ENCODE measurements at places on chromosomes 1 and 21.
A peak's percentile ranks its signal among the peaks of the same experiment; 100 is the strongest.

GRCh38 chr1:156126630-156127534, 12.4 kb downstream of the LMNA start:
- no peak for DNase-seq

GRCh38 chr1:37478890-37479254, 4.5 kb downstream of the ZC3H12A start:
- DNase-seq = no peak

DNA sequence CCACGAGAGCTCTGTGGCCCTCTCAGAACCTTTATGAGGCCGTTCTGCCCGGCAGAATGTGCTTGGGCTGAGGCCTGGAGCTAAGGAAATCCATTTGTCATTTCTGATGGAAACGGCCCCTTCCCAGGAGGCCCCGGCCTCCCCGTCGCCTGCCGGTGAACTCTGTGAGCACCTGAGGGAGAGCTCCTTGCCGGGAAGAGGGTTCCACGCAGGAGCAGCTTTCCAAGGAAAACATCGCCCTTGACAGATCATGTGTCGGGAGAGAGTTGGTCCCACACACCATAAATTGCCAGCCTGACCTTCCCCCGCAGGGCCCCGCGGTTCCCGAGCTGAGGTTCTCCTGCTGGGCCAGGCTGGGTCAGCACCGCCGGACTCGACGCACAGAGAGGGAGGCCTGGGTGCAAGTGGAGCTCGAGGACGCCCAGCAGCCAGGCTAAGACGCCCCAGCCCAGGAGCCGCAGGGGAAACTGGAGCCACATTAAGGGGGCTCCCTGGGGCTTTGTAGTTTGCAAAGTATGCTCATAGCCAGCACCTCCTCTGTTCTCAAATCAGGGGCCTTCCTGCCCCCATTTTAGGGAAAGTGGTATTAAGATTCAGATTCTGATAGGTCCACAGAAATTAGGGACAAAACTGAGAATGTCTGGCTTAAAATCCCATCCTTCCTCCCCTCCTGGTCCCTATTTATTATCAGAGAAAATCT, 239.5 kb downstream of the FOXD2 start:
- no peak for DNase-seq

- DNase-seq = no peak
These were observed 495 bp upstream of the NTRK1 start for GRCh38 chr1:156860113-156860627.

- no peak for DNase-seq
These were observed 3.1 kb upstream of the WNT3A start for GRCh38 chr1:228003461-228004330.

GRCh38 chr1:170545476-170545875, 13.5 kb downstream of the GORAB start:
- DNase-seq = no peak

DNA sequence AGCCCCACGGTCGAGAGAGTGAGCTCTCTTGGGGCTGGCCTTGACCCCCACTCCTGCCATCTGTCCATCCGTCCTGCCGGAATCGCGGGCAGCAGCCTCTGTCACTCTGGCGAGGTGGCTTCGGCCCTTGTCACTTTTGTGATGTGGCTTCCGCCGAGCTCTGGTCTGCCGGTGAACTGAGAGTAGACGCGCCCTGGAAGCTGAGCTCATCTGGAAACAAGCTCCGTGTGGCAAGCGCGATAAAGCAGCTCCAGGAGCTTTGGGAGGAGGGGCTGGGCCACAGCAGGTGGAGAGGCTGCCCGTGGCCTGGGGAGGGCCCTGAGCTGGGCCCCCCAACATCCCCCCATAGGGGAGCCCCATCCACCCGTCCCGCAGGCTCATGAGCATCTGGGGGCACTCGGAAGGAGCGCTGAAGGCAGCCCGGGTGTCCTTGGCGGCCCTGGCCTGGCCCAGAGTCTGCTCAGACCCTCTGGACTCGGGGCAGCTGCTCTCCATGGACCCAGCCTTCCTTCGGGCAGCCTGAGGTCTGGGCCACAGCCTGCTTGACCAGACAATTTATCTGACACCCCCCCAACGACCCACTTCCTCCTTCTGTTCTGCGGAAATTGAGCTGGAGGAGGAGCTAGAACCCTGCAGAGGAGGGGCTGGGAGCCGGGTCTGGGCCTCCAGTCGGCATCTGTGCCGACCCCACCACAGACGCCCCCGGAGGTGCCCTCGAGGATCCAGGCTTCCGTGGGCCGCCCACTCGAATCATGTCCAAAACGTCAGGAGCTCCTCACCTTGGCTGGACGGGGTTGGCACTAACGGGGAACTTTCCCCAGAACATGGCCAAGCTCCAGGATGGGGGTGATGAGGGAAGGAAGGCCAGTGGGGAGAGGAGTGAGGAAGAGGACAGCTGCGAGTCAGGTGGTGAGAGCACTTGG, 59.1 kb downstream of the SLC19A1 start:
- DNase-seq = no peak

DNA sequence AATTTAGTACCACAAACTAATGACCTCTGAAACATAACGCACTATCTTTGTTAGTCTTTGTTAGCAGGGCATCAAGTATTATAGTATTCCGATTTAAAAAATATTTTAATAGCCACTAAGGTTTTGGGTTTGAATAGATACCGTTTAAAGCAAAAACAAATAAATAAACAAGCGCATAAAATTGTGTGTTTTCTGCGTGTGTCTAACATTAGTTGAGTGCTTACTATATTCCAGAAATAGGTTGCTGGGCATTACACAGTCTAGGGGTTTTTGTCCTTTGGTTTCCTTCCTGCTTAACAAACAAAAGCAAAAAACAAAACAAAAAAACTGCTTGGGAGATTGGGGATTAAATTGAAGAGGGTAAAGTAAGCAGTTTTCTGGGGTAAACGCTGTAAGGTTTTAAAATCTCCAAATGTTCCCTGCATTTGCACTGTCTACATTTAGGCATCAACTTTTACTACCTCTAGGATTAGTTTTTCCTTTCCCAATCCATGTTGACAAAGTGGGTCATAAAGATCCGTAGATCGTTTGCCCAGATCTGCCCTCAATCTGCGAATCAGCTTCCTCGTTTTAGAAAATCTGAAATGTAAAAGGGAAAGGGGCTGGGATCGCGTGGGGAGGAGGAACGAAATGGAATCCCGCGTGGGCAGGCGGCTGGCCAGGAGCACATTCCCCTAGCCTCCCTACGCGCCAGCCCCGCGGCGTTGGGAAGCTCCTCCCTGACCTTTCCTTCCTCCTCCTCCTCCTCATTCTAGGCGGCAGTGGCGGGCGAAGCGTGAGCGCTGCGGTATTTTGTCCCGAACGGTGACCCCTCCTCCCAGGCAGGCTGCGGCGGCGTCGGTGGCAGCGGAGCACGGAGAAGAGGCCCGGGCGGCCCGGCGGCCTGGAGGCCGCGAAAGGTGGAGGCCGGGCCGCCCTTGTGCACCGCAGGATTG, at the start of gene KCTD3:
Gene KCTD3 (plus strand): TSS at position 749 of the 935 bp plus-strand sequence. CDS start 382 bp downstream, outside the sequence.
- peak; percentile 40 for DNase-seq

GRCh38 chr1:18539171-18539570, 58.4 kb downstream of the KLHDC7A start:
- no peak for DNase-seq

DNA sequence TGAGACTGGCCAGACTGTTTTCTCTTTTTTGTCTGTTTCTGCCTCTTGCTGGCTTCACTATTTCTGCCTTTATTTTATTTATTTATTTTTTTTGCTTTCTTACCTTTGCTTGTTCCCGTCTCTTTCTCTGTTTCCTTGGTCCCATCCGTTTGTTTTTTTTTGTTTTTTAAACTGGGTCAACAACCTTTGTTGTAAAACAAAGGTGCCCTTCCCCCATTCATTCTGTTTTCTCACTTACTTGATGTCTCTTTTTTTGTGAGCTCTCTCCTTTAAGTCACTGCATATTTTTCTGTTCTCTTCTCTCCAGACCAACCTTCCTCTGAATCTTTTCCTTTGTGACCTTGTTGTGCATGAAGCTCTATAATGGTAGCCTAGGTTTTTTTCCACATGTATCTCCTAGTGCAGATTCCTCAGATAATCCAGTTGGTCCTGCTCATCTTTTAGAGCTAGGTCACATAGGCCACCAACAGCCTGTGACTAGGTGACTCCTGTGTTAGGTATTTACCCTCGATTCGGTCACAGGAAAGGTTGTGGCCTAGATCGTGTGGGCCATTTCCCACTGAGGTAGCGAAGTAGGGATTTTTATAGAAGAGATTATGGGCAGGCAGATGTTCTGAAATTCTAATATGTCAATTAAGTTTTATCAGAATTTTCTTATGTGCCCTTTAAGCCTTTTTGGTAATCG, 15.9 kb downstream of the GNAI3 start:
- no peak for DNase-seq

- no peak for DNase-seq
These were observed 40.4 kb downstream of the CASZ1 start for GRCh38 chr1:10755970-10756521.

- no peak for DNase-seq
These were observed 163.3 kb downstream of the DHRS3 start for GRCh38 chr1:12454406-12455391.

DNA sequence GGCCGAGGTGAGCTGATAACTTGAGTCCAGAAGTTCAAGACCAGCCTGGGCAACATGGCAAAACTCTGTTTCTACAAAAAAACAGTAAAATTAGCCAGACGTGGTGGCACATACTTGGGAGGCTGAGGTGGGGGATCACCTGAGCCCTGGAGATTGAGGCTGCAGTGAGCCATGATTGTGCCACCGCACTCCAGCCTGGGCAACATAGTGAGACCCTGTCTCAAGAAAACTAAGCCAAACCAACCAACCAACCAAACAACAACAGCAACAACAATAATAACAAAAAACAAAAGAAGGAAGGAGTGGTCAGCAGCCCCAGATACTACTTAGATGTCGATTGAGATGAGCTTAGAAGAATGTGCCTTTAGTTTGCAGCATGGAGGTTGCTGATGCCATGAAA, 47.7 kb downstream of the CENPF start:
- no peak for DNase-seq

GRCh38 chr1:218330043-218330623, 15.0 kb upstream of the TGFB2 start:
- peak; percentile 54 for DNase-seq

DNA sequence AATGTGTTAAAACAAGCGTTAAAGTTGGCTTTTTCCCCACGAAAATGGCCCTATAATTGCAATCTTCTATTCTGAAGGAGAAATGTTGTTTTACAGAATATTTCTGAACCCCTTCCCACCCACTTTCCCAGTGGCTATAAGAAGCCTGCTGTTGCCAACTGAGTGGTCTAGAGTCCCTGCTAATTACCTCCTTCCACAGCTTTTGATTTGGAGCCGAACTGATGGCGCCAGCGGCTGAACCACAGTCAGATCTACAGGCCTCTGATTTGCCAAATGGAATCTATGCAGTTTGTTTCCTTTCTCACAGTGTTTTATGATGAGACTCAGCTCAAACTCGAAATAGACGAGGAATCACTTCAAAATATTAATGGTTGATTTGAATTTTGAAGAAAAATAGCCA, 76.0 kb upstream of the C1orf105 start:
- DNase-seq = no peak

DNA sequence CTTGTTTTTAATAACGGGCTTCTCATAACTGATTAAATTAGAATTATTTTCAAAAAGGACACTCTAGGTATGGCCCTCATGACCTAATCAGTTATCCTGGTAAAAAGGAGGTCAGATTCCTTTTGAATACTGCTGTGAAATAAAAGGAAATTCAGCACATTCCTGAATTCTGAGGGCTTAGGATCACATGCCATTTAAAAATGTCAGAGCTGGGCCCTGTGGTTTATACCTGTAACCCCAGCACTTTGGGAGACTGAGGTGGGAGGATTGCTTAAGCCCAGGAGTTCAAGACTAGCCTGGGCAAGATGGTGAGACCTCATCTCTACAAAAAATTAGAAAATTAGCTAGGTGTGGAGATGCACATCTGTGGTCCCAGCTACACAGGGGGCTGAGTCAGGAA, 18.0 kb upstream of the RABGGTB start:
- DNase-seq = no peak

DNA sequence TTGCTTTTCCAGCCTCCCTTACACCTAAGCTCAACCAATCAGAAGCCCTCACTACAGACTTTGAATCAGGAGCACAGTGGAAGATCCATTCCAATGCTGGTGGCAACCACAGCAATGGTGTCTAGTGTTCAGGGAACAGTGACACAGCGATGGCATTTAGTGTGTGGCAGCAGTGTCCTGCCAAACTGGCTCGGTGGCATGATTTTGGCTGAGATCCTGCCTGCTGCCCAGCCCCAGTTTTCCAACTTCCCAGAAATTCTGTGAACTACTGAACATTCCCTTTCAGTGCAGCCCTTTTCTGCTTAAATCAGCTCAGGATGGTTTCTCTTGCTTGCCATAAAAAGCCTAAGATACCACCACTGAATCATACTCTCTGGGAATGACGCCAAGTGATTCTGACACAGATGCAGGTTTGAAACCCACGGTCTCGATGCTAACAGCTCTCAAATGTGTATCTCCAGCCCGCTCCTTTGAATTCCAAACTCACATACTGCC, 8.8 kb downstream of the ASAP3 start:
- DNase-seq = no peak

DNA sequence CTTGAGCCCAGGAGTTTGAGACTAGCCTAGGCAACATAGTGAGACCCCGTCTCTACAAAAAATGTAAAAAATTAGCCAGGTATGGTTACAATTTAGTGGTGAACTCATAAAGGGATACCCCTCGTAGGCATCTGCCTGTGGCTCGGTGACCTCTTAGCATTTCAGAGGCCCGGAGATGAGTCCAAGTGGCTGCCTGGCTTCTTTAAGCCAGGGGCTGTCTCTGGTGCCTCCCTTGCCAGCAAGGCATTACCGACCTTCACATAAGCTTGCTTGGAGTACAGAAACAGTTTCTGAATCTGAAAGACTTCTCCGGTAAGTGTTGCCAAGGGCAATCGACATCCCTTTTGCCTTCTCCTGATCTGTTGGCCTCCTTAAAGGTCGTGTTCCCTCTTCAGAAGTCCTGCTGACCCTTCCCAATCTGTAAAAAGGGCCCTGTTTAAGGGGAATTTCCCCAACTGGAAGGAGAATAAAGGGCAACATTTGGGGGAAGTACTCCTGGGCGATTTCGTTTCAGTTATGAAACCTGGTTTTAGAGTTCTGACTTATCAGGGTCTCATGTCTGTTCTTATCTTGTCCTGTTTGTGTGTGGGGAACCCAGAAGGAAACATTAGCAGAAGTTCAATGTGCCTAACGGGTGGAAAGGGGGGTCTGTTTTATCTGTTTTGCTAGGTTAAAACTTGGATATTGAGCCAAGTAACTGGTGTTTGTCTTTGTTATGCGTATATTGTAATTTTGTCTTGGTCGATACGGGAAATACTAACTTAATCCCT, 32.9 kb downstream of the KIFAP3 start:
- no peak for DNase-seq

DNA sequence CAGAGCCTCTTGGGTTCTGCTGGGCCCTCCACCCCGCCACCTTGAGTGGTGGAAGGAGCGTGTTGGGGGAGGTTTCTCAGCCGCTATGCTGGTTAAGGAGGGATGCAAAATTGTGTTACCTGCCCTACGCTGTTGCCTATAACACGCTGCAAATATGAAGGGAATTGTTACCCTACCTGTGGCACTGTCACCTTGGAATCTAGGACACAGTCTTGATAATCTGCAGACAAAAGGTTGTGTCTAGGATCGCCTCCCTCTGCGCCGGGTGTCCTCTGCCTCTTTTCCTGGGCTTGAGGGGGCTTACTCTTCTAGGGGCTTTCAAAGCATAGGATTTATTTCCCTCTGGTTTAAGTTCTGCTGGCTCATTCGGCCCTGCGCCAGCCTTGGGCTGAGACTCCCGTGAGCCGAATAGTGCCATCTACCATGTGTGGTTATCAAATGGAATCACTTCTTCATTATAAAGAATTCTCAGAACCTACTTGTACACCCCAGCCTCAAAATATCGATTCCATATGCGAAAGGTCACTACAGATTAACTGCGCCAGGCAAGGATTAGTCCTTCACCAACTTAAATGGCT, 697 bp downstream of the SLC22A15 start:
- no peak for DNase-seq
